Stimulated activated CD4-positive, alpha-beta T cell treated with anti-CD3 and anti-CD28 coated beads, Interleukin-1b, Interleukin-23, amount 100 ng/mL, for 1 hour (primary cell): ENCODE measurements at places on chromosomes 2 and 18.

- no peak for DNase-seq
Measured at GRCh38 chr2:119011162-119011909, 69.3 kb downstream of the MARCO start.

- DNase-seq: no peak
Measured at GRCh38 chr2:75403991-75404428, 156.7 kb downstream of the EVA1A start.

- no peak for DNase-seq
Measured at GRCh38 chr2:78925258-78925657, 100.2 kb upstream of the REG3G start.

- DNase-seq: no peak
Measured at GRCh38 chr2:219082332-219082958, 21.7 kb upstream of the IHH start.

DNA sequence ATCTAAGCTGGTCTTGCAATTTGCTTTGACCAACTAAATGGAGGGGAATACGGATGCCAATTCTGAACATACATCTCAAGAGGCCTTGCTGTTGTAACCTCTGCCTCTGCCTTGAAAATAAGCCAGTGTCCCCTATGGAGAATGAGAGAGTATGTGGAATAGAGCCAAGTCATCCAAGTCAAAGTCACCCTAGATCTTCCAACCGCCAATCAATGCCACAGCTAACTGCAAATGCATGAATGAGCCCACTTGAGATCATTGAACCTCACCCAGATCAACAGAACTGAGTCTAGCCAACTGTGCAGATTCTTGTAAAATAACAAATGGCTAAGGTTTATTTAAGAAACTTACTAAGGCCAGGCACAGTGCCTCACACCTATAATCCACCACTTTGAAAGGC lies 139.8 kb upstream of the TANK start:
- DNase-seq: no peak

GRCh38 chr2:144776766-144777165 lies 256.8 kb upstream of the ZEB2 start:
- no peak for DNase-seq

GRCh38 chr2:22281033-22281432 lies 1103.9 kb upstream of the KLHL29 start:
- DNase-seq: no peak

- no peak for DNase-seq
Measured at GRCh38 chr2:113886479-113887008, 3.3 kb upstream of the ACTR3 start.

DNA sequence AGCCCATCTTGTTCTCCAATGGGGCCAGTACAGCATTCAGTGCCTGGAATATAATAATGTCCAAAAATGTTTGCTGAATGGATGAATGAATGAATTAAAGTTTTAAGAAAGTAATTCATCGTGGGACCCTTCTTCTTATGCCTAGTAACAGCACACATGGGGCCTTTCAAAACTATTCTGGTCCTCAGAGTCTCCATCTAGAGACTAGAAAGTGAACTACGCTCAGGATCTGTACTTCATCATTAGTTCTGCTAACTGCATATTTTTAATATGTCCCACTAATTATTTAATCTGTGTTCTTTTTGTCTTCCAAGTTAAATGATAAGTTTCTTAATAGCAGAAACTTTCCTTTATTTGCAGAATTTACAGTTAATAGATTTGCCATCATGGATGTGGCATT lies 172.5 kb downstream of the SMAD2 start:
- no peak for DNase-seq

GRCh38 chr2:58739033-58739432 lies 497.9 kb upstream of the FANCL start:
- no peak for DNase-seq

DNA sequence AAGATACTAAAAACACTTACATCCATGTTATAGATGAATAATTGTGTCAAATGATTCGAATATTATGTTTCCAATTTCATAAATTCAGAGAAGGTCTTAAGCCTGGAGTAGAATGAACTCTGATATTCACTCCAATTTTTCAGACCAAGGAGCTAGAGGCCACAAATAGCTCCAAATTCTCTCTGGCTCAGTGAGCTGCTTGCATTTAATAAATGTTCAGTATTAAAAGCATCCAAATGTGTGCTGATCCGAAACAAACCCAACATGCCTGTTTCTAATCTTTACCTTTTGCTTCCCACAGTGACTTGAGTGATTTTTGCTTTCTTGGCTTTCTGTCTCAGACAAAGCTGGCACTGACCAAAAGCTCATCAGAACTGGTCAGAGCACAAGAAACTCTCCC lies 291.4 kb downstream of the CCDC85A start:
- DNase-seq: no peak

DNA sequence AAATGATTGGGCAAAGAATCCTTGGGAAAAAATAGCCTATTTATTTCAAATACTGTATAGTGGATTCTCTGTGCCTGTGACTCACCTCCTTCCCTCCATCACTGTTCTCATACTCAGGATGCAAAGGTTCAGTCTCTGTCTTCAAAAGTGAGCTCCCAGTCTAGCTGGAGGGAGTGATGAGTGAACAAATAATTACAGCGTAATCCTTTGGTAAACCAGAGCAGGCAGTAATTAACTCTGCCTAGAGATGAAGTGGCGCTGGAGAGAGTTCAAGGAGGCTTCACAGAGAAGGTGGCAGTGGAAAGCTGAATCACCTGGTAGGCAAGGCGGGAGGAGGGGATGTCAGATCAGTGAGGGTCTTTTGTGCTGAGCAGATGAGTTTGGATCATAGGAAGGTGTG lies 6.5 kb downstream of the DGUOK start:
- no peak for DNase-seq

DNA sequence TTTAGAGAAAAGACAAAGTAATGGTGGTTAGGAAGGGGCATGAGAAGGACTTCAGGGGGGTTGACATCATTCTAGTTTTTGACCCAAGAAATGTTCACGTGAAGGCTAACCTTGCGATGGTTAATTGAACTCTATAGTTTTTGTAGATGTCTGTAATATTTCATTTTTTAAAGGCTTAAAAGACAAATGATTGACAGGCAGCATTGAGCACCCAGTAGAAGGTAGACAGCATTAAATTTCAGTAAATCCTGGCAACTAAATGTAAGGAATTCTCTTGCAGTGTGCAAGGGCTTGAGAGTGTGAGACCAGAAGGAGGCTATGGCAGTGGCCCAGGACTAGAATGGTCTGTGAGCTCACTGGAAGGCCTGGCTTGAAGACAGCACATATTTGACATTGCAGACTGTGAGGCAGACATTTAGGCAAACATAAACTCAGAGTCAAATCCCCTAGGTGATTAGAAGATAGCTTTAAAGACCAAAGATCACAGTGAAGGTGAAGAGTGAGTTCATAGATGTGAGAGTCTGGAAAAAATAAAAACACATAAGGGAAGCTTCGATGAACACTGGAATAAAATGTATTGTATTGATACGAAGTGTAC lies 100.1 kb upstream of the MAP4K4 start:
- no peak for DNase-seq

DNA sequence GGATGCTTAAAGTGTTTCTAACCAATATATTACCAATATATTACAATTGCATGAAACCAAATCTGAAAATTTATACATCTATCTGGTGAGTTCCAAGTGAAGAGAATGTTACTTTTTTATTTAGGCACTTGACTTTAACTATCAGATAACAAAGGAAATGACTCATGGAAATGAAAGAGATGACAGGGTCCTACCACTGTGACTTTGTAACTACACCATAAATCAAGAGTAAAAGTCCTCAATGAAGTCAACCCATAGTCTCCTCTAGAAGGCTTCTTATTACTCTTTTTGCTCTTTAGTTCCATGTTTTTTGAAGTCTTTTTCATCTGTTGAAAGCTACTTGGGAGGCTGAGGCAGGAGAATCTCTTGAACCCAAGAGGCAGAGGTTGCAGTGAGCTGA lies 545.0 kb upstream of the PIK3C3 start:
- no peak for DNase-seq

DNA sequence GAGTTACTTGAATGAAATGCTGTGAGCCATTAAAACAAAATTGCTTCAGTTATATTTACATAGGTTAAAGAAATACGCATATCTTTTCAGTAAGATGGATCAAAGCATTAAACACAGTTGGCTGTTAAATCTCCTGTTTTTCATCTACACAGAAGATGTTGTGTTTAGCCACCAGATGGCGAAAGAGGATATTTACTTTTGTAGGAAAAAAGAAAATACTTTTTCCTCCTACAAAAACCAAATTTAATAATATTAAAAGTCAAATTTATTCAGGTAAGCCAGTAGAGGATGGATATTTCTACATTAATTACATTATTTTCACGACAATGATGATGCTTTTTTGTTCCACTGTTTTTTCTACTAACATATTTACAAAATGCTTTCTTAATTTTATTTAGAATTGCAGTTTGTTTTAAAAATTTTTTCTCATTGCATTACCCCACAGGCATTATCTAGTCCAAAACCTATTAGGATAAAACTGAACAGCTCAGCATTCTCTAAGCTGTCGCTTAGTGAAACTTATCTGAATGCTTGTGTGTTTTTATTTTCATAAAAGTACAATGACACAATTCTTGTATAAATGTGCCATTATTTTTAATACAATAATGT lies 173.7 kb downstream of the ASXL3 start:
- no peak for DNase-seq

- DNase-seq: no peak
Measured at GRCh38 chr2:111622859-111623258, 261.1 kb downstream of the ANAPC1 start.

DNA sequence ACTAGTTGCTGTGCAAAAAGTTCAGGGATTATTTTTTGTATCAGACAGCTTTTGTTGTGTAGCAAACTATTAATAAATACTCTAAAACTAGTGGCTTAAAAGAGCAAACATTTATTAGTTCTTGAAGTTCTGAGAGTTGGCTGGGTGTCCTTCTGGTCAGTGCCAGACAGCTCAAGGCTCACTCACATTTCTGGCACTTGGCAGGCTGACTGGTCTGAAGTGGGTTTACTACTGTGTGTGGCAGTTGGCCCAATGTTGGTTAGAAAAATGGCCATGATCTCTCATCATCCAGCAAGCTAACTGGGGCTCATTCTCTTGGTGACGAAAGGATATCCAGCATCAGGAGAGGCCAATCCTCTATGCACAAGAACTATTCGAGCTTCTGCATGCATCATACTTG lies 71.4 kb upstream of the ZNF385B start:
- no peak for DNase-seq

DNA sequence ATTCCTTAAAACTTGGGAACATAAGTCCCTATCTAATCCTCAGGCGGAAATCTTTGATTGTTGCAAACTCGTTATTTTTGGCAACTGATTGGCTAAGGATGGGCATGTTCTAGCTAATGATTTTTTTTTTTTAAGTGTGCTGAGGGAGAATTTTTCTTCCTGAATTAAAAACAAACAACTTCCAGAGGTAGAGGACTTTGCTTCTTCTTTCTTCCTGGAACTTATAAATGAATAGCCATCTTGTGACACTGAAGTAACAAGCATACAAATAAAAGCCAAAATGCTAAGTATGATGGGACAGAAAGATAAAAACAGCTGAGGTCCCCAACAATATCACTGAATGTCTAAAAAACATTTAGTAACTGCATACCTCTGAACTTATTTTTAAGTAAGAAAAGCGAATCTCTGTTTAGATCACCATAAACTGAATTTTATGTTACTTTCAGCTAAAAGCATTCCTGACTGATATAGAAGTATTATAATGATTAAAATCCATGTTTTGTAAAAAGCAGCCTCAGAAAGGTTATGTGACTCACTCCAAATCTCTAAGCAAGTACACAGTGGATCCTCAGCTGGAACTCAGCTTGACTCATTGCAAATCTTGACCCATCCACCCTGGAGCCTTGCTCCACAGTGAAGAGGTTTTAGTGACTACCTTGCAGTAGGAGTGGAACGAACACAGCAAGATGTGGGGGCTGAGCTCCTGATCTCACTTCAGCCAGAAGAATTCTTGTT lies 344.4 kb downstream of the CLIP4 start:
- no peak for DNase-seq

DNA sequence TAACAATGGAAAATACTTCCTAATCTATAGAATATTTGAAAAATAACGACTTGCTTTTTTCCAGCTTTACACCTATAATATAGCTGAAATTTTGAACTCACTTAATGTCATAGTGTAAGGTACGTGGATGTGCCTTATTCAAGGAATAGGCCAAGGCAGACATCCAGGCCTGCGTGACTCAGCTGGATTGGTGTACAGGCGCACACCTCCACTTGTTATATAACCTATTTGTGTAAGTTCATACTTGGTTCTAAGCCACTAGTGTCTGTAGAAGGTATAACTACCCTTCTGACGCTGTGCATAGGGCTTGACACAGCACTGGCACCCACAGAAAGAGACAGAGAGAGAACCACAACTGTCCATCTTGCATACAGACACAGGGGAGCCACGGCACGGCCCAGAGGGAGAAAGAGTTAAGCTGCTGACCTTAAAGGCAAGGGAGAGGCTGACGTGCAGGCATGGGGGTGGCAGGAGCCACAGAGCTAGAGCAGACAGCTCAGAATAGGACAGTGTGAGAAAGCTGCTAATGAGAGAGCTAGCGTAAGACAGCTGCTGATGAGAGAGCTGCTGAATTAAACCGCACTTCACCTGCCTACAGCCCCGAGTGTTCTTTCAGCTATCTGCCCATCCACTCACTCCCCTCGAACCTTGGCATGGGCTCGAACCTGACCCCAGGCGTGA lies 16.1 kb downstream of the CCDC178 start:
- DNase-seq: no peak

- no peak for DNase-seq
Measured at GRCh38 chr2:25808006-25808383, 70.3 kb downstream of the ASXL2 start.

DNA sequence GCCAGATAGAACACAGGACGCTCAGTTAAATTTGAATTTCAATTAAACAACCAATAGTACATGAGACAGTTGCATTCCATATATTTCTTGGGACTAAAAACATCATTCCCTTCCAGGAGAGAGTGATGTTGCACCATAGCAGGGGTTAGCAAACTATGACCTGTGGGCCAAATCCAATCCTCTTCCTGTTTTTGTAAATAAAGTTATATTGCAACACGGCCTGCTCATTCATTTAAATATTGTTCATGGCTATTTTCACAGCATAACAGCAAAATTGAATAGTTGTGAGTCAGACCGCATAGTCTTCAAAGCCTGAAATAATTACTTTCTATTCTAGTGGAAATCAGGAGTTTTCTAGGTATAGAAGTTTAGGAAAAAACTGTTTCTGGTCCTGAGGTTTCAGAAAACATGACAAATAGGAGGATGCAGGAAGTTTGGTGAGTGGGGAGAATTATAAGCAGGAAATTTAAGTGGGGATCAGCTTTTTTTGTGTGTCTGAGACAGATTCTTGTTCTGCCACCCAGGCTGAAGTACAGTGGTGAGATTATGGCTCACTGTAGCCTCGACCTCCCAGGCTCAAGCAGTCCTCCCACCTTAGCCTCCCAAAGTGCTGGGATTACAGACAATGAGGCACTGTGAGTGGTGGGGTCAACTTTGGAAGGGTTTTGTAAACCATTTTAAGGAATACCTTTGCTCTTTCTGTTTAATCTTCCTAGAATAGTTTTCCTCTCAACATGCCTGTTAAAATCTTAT lies 131.5 kb downstream of the SOCS6 start:
- no peak for DNase-seq

GRCh38 chr18:22020127-22020866 lies 149.1 kb upstream of the GATA6 start:
- no peak for DNase-seq

- no peak for DNase-seq
Measured at GRCh38 chr2:205311201-205311600, 371.1 kb upstream of the NRP2 start.

- no peak for DNase-seq
Measured at GRCh38 chr2:30250421-30250820, 19.1 kb downstream of the LBH start.

GRCh38 chr18:2091937-2092336 lies 479.4 kb downstream of the METTL4 start:
- no peak for DNase-seq

- DNase-seq: no peak
Measured at GRCh38 chr18:3494245-3494526, 44.2 kb downstream of the TGIF1 start.
